Activated T-cell treated with anti-CD3 and anti-CD28 coated beads for 48 hours (primary cell): ENCODE measurements at places on chromosomes 5 and 9.

DNA sequence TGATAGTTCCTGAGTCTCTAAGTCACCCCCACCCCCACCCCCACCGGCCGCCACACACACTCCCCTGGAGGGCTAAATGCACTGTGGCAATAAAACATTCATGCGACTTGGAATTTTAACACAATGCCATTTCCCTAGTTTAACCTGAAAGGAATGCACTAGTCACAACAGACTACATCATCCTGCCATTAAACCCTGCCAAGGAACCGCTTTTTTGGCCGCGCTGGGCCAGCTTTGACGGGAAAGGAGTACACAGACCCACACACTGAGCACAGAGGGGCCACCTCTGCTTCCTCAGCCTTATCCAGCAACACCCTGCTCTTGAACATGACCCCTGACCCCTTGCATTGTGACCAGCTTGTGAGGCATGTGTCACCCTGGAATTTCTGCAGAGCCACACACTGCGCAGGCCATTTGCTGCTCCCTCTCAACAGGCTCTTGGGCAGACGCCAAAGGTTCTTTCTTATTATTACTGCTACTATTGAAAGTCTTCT is 165.3 kb downstream of the BNC2 start:
- DNase-seq: no peak

DNA sequence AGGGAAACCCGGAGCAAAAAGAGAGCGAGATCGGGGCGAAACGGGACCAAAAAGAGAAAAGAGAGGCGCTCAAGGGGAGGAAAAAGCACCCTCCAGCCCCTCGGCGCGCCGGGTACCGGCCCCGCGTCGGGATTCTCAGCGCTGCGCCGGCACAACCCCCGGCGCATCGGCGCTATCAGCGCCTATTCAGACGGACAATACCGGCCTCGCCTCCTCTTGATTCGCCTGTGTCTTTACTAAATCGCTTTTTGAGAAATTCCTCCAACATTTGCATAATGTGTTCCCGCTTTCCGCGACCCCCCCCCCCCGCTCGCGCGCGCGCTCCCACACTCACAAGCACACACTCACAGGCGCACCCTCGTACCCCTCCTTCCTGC is 578 bp downstream of the LHX6 start:
- no peak for DNase-seq

- DNase-seq: no peak
These were observed 37.1 kb upstream of the FAT2 start for GRCh38 chr5:151628112-151628823.

DNA sequence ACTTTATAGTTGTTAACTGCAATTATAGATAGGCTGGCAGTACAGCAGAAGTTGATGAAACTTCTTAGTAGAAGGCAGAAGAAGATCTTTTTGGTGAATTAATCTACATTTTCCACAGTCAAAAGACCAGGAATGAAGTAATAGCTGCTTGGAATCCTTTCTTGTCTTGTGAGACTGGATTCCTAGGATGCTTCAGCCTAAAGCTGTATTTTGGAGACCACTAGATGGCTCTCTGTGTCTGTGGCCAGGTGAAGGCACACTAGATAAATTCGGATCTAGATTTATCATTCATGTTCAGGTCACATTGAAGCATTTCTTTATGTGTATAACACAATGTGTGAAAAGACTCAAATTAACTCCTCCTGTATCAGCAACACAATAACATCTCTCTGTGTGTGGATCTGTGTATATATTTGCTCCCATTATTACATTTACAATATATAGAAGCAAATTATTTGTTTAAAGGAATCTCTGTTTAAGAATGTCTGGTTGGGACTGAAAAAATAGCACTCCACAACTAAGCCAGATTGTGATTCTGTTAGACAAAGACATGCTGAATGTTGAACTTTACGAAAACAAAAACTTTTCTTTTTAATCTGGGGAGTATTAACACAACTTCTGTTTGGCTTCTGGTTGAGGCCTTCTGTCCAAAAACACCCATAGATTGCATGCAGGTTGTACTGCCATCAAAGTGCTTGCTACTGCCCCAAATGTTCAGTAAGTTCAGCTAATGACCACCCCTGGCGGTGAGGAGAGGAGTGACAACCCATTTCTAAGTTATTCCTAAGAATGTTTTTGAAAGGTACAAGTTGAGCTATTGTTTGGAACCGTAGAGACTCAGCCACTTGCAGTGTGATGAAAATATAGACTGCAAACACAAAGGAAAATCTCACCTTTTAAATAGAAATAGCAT is 10.6 kb downstream of the GRIN3A start:
- DNase-seq: no peak

- no peak for DNase-seq
These were observed 181.3 kb downstream of the ESM1 start for GRCh38 chr5:54804086-54804485.
